ENCODE measurements at places on chromosomes 5 and 9.

- peak; percentile 53 for DNase-seq
Observed at GRCh38 chr9:100011062-100011681, 87.6 kb downstream of the ERP44 start.

DNA sequence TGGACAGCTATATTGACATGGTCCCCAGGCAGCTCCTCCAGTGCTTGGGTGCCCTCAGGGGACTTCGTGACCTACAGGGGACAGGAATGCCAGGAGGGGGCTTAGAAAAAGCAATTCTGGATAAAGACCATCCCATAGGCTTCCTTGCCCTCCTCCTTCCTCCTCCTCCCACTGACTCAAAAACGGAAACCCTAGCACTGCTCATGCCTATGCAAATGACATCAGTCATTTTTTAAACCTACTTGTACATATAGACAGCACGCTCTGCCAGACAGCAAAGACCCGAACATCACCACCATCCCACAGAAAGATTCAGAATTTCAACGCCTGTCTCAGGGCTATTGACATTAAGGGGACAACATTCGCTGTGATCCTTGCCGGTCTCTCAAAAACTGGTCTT, 11.0 kb downstream of the IGFBPL1 start:
- no peak for DNase-seq

DNA sequence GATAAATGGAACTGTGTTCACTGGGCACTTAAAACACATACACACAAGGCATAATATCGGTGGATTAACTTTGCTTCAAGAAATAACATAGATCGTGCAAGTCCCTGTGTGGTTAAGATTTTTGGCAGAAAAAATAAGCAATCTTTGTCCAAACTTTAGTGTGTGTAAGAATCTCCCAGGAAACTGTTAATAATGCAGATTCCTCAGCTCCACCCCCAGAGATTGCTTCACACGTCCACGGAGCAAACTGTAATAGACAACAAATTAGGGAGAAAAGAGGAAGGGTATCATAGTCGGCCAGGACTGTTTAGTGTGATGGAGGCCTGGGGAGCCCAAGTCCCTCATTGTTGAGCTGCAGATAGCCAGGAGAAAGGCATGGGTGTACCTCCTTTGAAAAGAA, 84.8 kb downstream of the PJA2 start:
- DNase-seq = peak; percentile 44

DNA sequence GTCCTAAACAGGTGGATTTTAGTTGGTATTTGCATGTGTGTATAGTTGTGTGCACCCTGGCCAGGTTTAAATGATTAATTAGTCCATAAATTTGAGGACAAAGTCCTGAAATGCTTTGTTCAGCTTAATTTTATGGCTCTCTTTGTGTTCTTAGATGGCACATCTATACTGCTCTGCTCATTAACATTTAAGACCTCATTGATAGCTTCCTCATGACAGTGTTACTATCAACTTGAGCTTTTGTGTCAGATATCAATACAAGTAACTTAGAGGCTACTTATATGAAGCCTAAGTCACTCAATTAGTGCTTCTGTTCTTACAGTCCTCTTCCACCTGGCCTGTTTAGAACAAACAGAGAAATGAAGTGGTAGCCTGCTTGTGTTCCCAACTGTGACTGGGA, 240.9 kb downstream of the TRPM3 start:
- DNase-seq = no peak
